CD14-positive monocyte (primary cell): ENCODE measurements at places on chromosomes 11 and 22. TPM values are rescaled to one million over a fixed set of nuclear protein-coding genes. Genes with fewer than 3 reads are reported as not detected.

KRTAP5-2 gene
- polyA plus RNA-seq = not detected

SAA1 gene
- polyA plus RNA-seq = not detected in 2 replicates

DNA sequence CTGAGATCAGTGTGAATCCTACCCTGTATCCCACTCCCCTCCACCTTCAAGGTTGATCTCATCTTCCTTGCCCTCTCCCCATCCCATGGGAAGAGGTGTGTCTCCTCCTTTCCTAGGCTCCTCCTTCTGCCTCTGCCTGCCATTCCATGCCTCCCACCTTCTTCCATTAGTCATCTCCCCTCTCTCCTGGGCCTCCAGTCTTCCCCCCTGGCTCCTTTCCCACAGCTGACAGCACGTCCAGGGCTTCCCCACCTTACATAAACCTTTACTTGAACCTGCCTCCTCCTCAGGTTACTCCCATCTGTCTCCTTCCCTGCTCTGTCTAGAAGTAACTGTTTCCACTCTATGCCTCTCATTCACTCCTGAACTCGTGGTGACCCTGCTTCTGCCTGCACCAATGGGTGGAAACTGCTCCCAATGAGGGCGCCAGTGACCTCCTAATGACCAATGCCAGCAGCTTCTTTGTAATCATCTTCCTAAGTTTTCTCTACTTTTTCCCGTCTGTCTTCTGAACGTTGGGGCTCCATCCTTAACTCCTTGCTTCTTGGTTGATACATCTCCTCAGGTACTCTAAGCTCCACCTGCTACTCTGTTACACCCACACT lies 266.9 kb upstream of the NARS2 start:
- DNase-seq = no peak
- H3K4me3 ChIP-seq = no peak overlapping the region
- peaks cover 20% of the 10 kb centered on the region for H3K4me1 ChIP-seq
- H3K36me3 ChIP-seq = no peaks in the 10 kb centered on the region
- H3K27me3 ChIP-seq = peaks cover 11% of the 10 kb centered on the region

DNA sequence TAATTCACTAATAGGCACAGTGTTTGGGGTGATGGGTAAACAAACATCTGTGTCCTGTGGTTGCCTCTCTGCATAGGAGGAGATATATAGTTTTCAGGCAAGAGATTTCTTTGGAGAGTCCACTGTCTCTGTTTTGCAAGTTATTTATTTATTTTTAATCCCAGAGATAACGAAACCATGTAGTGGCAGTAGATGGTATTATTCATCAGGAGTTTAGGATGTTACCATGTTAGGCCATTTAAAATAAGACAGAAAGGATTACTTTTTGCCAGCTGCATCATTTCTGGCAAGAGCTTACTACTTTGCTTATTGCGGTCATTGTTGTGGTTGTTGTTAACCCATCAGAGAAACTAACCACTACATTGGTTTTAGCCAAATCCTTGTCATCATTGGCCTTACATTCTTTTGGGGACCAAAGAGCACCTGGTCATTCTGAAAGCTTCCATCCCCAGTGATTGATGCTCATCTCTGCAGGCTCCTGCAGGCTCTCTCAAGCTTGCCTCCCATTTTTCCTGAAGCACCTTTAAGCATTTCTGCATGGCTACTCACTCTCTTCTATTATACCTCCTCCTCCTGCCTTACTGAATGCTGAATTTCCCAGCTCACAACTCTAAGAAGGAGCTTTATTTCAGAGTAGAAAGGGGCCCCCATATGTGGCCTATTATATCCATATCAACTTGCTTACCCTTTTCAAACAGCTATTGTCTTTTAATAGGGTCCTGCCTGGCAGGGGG lies 84.4 kb downstream of the CSTPP1 start:
- DNase-seq = no peak
- no peak overlapping the region for H3K27ac ChIP-seq

- no peaks in the 10 kb centered on the region for H3K27me3 ChIP-seq
- H3K36me3 ChIP-seq = no peaks in the 10 kb centered on the region
- H3K4me1 ChIP-seq = no peaks in the 10 kb centered on the region
Observed at GRCh38 chr22:44276706-44277356, 35.9 kb downstream of the SHISAL1 start.

GRCh38 chr11:60957188-60957587 lies 5.2 kb upstream of the SLC15A3 start:
- no peak overlapping the region for H3K4me3 ChIP-seq
- H3K27me3 ChIP-seq = peaks cover 34% of the 10 kb centered on the region
- no peak for DNase-seq
- no peaks in the 10 kb centered on the region for H3K36me3 ChIP-seq
- H3K27ac ChIP-seq = no peak overlapping the region

- H3K4me1 ChIP-seq = no peaks in the 10 kb centered on the region
- H3K4me3 ChIP-seq = no peak overlapping the region
- no peak for DNase-seq
- no peak overlapping the region for H3K27ac ChIP-seq
Observed at GRCh38 chr11:108369064-108369463, 98.3 kb downstream of the C11orf65 start.

ACTN3 gene
- polyA plus RNA-seq = not detected in 2 replicates

KCNA4 gene
- polyA plus RNA-seq = not detected

MGAT3 gene
- 0.03 TPM in 1 of 2 replicates, not detected in the other for polyA plus RNA-seq

- DNase-seq = no peak
- H3K27ac ChIP-seq = no peak overlapping the region
- H3K4me3 ChIP-seq = no peak overlapping the region
- no peaks in the 10 kb centered on the region for H3K36me3 ChIP-seq
- H3K27me3 ChIP-seq = no peaks in the 10 kb centered on the region
- no peaks in the 10 kb centered on the region for H3K4me1 ChIP-seq
Observed at GRCh38 chr11:130340671-130341319, 26.1 kb upstream of the ZBTB44 start.

POU2AF2 gene
- not detected for polyA plus RNA-seq

GRCh38 chr22:36753916-36754315 lies 22.0 kb downstream of the IFT27 start:
- DNase-seq = no peak
- H3K36me3 ChIP-seq = no peaks in the 10 kb centered on the region
- peaks cover 8% of the 10 kb centered on the region for H3K4me1 ChIP-seq
- no peak overlapping the region for H3K27ac ChIP-seq
- H3K4me3 ChIP-seq = no peak overlapping the region
- no peaks in the 10 kb centered on the region for H3K27me3 ChIP-seq

DNA sequence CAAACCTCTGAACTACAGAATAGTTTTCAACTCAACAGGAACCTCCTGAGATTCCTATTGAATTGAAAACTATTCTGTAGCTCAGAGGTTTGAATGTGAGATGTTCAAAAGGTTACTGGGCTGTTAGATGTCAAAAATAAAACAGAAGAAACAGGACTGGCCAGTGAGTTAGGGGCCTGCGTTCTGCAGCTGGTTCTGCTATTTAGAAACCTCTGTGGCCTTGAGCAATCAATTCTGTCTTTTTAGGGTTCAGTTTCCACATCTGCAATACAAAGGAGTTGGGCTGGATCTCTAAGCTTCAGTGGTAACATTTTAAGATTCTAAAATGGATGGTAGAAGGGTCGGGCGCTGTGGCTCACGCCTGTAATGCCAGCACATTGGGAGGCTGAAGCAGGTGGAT lies 55.8 kb downstream of the CLMP start:
- H3K4me3 ChIP-seq = no peak overlapping the region
- H3K27me3 ChIP-seq = no peaks in the 10 kb centered on the region

SYVN1 gene
- 6.4 TPM for polyA plus RNA-seq

- H3K27ac ChIP-seq = peak overlapping the region; percentile 62
- DNase-seq = peak; percentile 85
- peaks cover 78% of the 10 kb centered on the region for H3K4me1 ChIP-seq
- no peaks in the 10 kb centered on the region for H3K36me3 ChIP-seq
Observed at GRCh38 chr11:74024261-74025029, 15.6 kb upstream of the UCP3 start.

LGR4 gene
- polyA plus RNA-seq = 0.27 and 0.67 TPM in 2 replicates

GRCh38 chr11:68839911-68840641 lies 1.6 kb downstream of the CPT1A start:
- H3K36me3 ChIP-seq = no peaks in the 10 kb centered on the region
- H3K4me1 ChIP-seq = peaks cover 88% of the 10 kb centered on the region
- no peak for DNase-seq
- H3K27me3 ChIP-seq = no peaks in the 10 kb centered on the region
- peak overlapping the region; percentile 94 for H3K27ac ChIP-seq
- H3K4me3 ChIP-seq = peak overlapping the region; percentile 89

VSIG10L2 gene
- polyA plus RNA-seq = not detected

CASP12 gene
- not detected for polyA plus RNA-seq

APOBEC3A gene
- polyA plus RNA-seq = 845 and 948 TPM in 2 replicates

ZNF214 gene
- polyA plus RNA-seq = not detected

DNA sequence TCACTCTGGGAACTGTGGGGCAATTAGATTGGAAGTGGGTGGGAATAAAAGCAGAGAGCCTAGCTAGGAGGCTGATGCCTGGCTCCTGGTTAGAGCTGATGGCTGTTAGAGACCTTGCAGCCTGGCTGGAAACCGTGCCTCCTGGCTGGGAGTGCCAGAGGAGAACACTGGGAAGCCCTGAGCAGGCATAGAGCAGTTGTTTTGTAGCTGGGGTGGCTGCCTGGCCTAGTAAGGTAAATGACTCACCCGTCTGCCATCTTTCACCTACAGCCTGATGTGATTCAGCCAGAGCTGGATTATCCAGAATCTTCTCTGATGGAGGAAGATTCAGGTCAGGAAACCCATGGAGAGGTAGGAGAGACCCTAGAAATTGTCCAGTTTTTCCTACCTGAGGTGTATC lies 6.1 kb downstream of the UQCR10 start:
- peaks cover 5% of the 10 kb centered on the region for H3K4me1 ChIP-seq
- peaks cover 12% of the 10 kb centered on the region for H3K36me3 ChIP-seq
- H3K27ac ChIP-seq = no peak overlapping the region
- no peak for DNase-seq
- no peak overlapping the region for H3K4me3 ChIP-seq

- H3K36me3 ChIP-seq = no peaks in the 10 kb centered on the region
- DNase-seq = peak; percentile 58
- no peaks in the 10 kb centered on the region for H3K27me3 ChIP-seq
Observed at GRCh38 chr11:116981266-116981885, 116.9 kb downstream of the SIK3 start.

DNA sequence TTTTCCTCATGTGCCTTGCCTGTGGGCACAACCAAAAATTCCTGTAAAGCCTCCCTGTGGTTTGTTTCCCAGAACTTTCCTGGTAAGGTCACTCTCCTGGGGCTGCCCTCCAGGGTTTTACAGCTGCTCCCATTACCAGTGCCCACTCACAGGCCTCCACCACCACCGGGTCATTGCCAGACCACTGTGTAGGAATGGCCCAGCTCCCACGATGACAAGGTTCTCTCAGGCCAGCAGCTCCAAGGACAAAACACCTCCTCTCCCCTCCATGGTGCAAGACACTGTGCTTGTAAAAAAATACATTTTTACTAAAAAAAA lies 96.1 kb upstream of the AKIP1 start:
- H3K4me3 ChIP-seq = no peak overlapping the region
- no peak overlapping the region for H3K27ac ChIP-seq
- no peak for DNase-seq
- H3K36me3 ChIP-seq = no peaks in the 10 kb centered on the region
- H3K4me1 ChIP-seq = peaks cover 18% of the 10 kb centered on the region

GRCh38 chr11:95451682-95452081 lies 220.7 kb upstream of the SESN3 start:
- no peaks in the 10 kb centered on the region for H3K36me3 ChIP-seq
- H3K27ac ChIP-seq = no peak overlapping the region
- H3K4me3 ChIP-seq = no peak overlapping the region
- no peaks in the 10 kb centered on the region for H3K27me3 ChIP-seq
- peaks cover 14% of the 10 kb centered on the region for H3K4me1 ChIP-seq

SUSD2 gene
- 0.43 and 0.56 TPM in 2 replicates for polyA plus RNA-seq

- no peak overlapping the region for H3K4me3 ChIP-seq
- H3K36me3 ChIP-seq = no peaks in the 10 kb centered on the region
- peaks cover 5% of the 10 kb centered on the region for H3K4me1 ChIP-seq
- no peaks in the 10 kb centered on the region for H3K27me3 ChIP-seq
Observed at GRCh38 chr22:23781511-23782183, 5.1 kb upstream of the SMARCB1 start.

DNA sequence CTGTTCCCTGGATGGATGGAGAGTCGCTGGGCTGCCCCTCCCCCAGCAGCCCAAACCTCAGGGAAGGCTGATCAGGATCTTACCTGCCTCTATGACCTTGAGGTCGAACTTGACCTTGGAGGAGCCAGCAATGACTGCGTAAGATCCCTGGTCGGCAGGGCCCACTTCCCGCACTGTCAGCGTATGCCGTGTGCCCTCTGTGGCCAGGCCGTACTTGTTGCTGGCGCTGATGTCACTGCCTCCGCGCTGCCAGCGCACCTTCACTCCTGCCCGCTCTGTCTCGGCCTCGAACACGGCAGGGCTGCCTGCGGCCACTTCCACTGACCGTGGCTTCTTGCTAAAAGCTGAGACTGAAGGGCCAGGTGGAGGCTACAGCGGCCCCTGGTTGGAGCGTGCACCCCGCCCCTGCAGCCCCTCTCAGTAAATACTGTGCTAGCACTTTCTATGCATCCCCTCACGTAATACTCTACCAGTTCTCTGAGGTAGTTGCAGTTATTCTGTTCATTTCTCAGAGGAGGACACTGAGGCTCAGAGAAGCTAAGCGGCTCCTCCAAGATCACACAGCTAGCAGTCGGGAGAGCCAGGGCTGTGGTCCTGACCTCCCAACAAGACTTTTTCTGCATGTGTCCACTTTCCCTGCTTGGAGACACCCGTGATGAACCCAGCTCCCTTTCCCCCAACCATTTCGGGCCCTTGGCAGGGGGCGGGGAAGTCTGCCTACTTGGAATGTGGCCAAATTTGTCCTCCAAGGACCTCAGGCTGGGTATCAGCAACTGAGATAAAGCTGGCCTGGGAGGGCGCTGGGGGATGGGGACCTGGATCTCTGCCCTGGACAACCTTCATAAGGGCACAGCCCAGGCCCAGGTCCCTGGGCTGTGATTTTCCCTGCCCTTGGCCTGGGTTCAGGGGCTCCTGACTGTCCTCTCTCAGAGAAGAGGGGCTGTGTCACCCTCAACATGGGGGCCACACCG lies 1.1 kb downstream of the MYBPC3 start:
- no peaks in the 10 kb centered on the region for H3K27me3 ChIP-seq
- H3K27ac ChIP-seq = peak overlapping the region; percentile 3
- H3K4me1 ChIP-seq = no peaks in the 10 kb centered on the region
- H3K4me3 ChIP-seq = no peak overlapping the region
- DNase-seq = no peak

GRCh38 chr11:76615950-76616349 lies 54.6 kb downstream of the LRRC32 start:
- no peak for DNase-seq
- no peaks in the 10 kb centered on the region for H3K36me3 ChIP-seq
- no peak overlapping the region for H3K4me3 ChIP-seq

DNA sequence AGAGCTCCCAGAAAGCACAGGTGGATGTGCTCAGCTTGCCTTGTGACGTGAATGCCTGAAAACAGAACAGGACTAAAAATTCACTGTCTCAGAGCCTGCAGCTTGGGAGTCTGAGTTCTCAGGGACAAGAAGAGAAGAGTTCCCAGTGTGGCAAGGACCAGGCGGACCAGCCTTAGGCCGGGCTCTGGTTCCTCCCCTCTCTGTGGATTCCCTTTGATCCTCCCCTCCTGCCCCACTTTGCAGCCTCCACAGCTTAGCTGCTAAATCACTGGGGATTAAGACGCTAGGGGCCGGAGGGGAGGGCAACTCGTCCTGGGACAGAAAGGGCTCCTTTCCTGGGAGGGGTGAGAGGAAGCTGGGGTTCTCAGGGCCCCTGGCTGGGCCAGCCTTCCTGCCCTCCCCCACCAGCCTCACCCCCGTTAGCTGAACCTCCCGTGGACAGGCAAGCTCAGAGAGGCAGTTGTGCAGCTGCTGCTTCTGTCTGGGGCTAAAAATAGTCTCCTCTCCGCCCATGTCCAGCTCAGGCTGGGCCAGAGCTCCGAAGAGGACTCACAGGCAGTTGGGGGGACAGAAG lies 29.9 kb upstream of the JAM3 start:
- DNase-seq = no peak
- no peak overlapping the region for H3K27ac ChIP-seq
- H3K27me3 ChIP-seq = peaks cover 52% of the 10 kb centered on the region
- H3K4me1 ChIP-seq = peaks cover 7% of the 10 kb centered on the region
- H3K4me3 ChIP-seq = no peak overlapping the region

GRCh38 chr11:87722756-87723565 lies 452.3 kb downstream of the RAB38 start:
- DNase-seq = no peak
- H3K27ac ChIP-seq = no peak overlapping the region
- H3K36me3 ChIP-seq = no peaks in the 10 kb centered on the region
